ENCODE measurements at places on chromosomes 3 and 15.

DNA sequence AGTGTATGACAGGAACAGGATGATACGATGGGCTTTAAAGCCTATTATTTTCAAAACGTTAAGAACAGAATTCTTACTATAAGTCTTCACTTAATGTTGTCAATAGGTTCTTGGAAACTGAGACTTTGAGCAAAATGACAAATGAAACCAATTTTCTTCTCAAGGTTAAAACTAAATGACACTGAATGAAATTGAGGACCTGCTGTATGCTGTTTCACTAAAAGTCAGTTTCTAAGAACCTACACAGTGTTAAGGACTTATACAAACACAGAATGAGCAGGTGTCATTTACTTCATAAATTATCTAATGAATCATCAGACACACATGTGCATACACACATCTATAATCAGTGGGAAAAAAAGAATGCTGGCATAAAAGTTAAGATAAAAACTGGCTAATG is 106.9 kb downstream of the RFTN1 start:
- no peak for DNase-seq

- no peak for DNase-seq
These were observed 22.9 kb upstream of the KIF23 start for GRCh38 chr15:69391046-69391757.

DNA sequence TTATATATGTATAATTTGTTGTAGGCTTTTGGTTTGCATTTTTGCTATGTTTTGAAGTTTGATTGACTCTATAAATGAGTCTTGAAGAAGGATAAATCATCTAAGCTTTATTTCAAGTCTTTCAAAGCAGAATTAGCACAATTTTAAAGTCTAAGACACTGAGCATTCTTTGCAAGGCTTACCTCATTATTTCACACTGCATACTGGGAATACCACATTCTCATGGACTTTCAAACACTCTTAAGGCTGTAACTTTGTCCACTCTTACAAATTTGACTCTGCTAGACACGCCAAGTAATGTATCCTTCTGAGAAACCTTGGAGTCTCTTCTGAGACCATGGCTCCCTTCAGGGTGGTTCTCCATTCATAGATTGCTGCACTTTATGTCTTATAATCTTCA is 281.3 kb upstream of the COL8A1 start:
- no peak for DNase-seq

- peak; percentile 3 for DNase-seq
These were observed at the start of gene IL17RD for GRCh38 chr3:57164657-57165573. Gene IL17RD, minus strand, starts transcription at chr3:57165353. Its CDS starts 67 bp downstream, at chr3:57165286.

GRCh38 chr3:60829058-60829457 is 422.2 kb downstream of the FHIT start:
- no peak for DNase-seq

GRCh38 chr3:76028774-76029173 is 243.4 kb upstream of the ZNF717 start:
- DNase-seq = no peak

- peak; percentile 5 for DNase-seq
These were observed 18.3 kb downstream of the TRH start for GRCh38 chr3:129992781-129993180.

DNA sequence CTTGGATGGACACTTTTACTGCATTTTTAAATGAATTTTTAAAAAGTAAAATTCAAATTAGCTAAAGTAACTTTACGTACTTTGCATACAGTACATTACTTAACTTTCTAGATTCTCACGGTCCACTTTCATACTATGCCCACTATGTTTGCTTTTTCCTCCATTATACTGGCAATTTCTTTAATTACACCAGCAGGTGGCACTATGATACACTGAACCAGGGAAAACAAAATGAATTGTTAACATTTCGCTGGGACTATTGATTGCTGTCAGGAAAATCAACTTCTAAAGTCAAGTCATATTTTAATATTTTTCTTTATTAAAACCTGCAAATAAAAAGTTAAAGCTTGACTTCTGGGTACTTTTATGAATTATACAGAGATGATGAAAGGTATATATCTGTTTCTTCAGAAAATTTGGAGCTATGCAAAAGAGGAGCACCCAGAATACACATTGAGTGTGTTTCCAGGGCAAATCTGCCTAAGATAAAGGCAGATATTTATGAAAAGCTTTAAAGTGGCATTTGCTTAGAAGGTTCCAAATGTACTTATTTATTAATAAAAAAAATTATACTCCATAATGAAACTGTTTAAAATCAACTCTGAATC is 21.8 kb upstream of the POU1F1 start:
- DNase-seq = no peak

- no peak for DNase-seq
These were observed 71.3 kb downstream of the SMAD6 start for GRCh38 chr15:66773129-66773873.

DNA sequence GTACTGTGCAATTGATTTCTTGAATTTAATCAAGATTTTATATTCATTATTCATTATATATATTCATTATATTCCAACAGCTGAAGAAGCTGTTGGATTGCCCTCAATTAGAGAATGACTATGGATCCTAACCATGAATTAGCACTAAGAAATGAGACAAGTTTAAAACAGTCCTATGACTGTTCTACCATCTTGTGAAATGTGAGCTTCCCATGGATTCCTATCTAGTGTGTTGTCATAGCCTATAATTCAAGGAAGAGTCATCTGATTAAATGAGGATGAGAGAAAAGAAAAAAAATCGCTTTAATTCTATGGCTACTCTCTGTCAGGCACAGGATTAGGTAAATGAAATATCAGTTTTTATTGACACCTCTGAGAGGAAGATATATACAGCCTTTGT is 696.6 kb upstream of the NAALADL2 start:
- DNase-seq = no peak

DNA sequence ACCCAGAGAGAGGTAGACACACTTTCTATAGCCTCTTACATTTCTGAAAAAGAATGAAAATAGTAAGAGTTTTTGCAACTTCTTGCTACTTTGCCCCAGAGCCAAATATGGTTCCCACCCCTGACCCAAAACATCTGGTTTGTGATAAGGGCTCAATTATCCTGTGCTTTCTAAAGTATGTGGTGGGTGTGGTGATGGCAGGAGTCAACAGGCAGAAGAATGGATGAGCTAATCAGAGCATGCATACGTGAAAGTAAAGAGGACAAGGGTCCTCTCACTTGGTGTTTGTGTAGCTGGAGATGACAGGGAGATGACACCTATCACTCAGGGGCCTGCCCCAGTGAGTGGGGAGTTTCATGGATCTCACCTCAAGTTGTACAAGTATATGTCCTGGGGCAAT is 19.1 kb downstream of the KBTBD8 start:
- DNase-seq = no peak

DNA sequence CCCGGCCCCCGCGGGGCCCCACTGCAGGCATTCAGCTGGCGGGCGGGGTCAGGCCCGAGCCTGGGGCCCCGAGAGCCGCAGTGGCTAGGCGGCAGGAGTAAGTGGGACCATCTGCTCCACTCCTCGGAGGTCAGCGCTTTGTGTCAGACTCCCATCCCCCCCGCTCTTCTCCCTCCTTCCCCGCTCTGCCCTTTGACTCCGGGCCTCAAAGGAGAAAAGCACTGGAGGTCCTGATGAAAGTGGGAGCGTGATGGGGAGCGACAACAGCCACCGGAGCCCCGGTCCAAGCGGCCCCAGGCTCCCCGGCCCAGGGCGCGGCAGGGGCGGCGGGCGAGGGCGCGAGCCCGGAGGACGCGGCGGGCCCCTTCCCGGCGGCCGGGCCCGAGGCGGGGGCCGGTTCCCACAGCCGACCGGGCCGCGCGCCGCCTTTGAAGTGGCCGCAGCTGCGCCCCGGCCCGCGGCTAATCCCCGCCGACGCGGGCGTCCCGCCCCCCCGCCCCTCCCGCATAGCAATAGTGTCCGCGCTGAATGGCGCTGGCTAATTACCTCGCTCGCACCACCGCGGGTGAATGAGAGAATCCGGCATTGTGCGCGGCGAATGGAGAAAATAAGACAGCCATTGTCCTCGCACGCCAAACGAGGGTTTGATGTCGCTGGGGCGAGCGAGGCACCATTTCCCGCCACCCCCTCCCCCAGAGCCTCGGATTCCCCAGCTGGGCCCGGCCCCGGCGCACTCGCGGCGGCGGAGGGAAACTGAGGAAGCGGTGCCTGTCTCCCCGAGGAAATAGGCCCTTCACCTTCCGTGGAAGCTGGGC is 22.4 kb downstream of the IGDCC3 start:
- DNase-seq = no peak

GRCh38 chr3:129558081-129558771 is 15.3 kb downstream of the H1-8 start:
- no peak for DNase-seq

Measured in SW 1271 (cell line).